ENCODE measurements at places on chromosomes 13 and 19.

GRCh38 chr13:87667686-87668085 is 3.5 kb upstream of the SLITRK5 start:
- DNase-seq, result no peak

DNA sequence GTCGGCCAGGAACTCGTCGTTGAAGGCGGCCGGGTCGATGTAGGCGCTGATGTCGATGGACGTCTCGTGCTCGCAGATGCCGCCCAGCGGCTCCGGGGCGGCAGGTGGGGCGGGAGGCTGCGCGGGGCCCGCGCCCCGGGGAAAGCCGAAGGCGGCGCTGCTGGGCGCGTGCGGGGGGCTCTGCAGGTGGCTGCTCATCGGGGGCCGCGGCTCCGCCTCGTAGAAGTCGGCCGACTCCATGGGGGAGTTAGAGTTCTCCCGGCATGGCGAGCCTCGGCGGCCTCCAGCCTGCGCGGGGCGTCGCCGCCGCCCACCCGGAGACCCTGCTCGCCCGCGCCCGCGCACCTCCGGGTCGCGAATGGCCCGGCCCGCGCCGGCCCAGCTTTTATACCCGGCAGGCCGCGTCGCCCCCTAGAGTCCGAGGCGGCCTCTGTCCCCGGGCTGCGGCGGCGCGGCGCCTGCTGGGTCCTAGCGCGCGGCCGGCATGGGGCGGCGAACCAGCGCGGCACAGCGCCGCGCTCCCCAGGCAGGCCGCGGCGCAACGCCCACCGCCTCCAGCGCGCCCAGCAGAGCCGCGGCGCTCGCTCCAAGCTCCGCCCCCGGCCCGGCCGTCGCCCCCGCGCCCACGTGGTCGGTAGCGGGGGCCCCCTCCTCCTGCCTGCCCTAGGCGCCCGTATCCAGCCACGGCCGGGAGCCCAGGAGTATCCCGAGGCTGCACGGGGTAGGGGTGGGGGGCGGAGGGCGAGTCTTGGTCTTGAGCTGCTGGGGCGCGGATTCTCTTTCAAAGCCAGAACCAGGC is at the start of gene CEBPA:
CEBPA (minus strand) TSS at position 360 of the 799 bp plus-strand sequence; CDS start at position 240, 120 bp downstream.
- DNase-seq, result peak; percentile 95

DNA sequence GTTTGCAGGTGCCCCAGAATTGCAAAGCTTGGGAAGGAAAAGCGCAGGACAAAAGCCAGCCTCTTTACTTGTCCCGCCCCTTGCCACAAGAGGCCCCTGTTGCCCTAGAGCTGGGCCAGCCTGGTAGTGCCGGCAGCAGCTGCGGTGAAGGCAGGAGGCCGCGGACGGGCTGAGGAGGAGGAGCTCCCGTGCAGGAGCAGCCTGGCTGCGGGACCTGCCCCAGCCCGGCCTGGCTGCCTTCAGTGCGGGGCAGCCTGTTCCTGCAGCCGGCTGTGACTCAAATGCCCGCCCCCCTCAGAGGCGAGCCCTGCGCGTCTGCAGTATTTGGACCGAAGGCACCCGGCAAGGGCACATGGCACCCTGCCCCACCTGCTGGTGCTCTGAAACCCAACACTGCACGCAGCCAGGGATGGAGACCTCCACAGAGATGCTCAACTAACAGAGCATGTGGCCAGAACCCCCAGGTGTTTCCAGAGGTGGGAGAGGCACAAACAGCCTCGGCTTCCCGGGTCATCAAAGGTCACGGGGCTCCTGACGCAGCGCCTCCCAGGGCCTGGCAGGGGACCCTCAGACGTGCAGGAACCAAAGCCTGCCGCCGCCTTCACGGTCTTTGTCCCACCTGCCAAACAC is 29.7 kb downstream of the NAXD start:
- DNase-seq, result peak; percentile 91

GRCh38 chr13:111646456-111646855 is 326.0 kb downstream of the TEX29 start:
- no peak for DNase-seq

- DNase-seq, result no peak
These were observed 790 bp downstream of the TPM4 start for GRCh38 chr19:16076958-16077611.

DNA sequence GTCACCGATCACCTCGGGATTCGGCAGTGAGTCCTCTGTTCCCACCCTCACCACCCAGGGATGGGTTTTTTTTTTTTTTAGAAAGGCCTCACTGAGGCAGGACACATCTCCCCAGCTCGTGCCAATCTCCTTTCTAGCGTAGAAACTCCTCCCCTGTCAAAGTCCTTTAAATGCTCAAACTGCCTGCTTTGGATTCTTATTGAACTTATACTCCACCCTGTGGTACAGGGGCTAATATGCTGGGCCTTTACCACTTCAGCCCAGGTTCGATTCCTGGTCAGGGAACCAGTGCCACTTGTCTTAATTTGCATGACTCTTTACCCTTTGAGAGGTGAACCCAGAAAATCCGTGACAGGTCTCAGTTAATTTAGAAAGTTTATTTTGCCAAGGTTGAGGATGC is 8.3 kb upstream of the ZNF14 start:
- DNase-seq, result no peak

DNA sequence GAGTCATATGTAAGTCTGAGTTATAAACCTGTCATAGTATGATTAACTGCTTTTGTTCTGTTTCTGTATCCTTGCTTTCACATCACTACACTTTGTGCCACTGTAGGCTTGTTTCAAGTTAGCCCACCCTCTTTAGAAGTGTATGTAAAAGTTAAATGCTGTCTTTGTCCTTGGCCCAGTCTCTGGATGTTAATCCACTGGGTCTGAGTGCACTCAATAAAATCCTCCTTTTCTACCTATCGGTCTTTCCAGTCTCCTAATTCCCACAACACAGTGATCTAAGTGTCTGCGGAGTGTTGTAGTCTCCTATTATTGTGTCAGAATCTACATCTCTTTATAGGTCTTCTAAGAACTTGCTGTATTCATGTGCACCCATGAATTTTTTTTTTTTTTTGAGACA is 14.1 kb downstream of the ZNF429 start:
- DNase-seq, result no peak

- no peak for DNase-seq
These were observed 96.2 kb downstream of the LHFPL6 start for GRCh38 chr13:39506559-39507390.

Measured in iPS-NIHi11 (cell line).